ENCODE measurements at places on chromosomes 2 and 18.

DNA sequence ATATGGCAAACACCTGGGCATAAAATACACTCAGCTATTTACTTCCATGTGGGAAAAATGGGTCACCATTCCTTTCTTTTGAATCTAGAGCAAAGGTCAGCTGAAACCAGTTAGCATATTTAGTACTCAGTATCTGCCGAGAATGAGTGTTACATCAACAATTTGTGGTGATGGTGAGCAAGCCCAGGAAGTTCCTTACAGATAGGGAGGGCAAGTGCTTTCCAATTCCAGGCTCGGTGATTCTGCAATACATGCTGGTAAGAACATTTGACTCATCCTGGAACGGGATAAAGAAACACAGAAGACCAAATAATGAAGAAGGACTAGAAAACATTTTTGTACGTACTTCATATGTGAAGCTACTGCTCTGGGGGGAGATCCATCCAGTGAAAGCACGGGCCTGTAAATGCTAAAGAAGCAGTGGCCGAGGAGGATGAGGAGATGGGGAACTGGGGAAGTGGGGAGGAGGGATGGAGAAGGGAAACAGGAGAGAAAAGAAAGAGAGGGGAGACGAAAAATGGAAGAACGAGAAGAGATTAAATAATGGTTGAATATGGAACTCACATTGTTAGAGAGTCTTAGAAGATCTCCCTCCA is 251.9 kb downstream of the TTC32 start:
- no peak for DNase-seq

DNA sequence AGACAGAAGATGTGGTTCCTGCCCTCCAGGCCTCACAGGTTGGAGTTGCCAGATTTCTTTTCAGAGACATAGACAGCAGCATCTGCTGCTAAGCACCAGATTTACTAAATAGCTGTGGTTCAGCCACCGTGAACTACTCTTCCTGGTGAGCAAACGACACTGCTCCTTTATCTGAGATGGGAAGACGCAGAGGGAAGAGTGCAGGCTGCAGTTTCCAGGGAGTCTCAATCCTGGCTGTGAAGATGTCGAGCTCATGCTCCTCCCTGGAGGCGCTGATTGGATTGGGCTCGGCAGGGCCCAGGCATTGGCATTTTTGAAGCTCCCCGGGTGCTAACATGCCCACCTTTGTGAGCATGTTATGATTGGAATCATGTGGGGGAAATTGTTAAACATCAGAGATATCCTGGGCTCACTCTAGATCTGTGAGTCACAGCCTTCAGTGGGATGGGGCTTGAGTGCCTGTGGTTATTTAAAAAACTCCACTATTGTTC is 314.8 kb downstream of the TSN start:
- DNase-seq, result no peak

- DNase-seq, result no peak
Observed at GRCh38 chr2:227320305-227321094, 4.6 kb upstream of the MFF start.

GRCh38 chr18:63439334-63439733 is 17.1 kb upstream of the VPS4B start:
- DNase-seq, result no peak

DNA sequence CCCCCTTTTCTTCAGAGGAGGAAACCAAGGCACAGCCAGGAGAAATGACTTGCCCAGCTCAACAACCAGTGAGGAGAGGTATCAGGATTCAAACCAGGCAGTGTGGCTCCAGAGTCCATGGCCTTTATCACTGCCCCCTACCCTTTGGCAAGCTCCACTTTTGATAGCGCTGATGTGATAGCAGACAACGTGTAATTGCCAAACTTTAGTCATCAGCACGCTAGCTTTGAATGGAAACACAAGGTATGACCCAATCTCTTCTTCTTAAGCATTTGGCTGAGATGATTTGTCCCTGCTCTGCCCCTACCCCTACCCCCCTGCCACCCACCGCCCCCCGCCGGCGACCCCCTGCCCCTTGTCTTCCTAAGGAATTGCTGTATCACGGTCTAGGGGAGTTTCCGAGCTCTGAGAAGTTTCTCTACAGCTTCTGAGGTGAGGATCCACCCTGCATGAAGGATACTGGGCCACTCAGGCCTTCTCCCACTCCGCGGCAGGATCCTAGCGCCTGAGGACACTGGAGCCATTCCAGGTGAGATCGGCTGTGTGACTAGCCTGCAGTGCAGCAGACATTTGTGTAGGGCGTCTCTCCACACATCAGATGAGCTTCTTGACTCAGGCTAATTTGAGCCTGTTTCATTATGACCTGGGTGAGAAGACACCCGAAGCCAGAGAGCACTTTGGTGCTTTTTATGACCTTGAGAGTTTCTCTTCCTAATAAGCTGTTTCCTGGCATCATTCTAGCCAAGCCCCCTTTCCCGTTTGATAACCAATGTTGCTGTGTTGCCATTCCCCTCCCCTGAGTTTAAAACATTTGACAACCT is 75.1 kb upstream of the MAP4K4 start:
- no peak for DNase-seq

- no peak for DNase-seq
Observed at GRCh38 chr2:239401881-239402233, 1.0 kb upstream of the HDAC4 start.

DNA sequence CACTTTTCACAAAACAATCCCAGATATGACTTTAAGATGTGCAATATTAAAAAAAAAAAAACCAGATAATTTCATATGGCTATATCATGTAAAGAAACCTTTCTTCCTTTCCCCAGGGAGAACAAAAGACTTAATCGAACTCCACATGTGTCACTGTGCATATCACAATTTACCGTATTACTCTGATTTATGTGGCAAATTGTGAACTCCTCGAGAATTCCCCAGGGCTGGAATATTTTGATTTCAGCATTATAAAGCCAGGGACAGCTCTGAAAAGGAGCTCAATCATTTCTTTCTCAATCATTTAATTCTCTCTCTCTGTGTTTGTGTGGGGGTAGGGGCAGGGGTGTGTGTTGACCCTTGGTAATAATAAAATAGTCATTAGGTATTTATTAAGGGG is 165.8 kb downstream of the TDRD15 start:
- DNase-seq, result no peak

DNA sequence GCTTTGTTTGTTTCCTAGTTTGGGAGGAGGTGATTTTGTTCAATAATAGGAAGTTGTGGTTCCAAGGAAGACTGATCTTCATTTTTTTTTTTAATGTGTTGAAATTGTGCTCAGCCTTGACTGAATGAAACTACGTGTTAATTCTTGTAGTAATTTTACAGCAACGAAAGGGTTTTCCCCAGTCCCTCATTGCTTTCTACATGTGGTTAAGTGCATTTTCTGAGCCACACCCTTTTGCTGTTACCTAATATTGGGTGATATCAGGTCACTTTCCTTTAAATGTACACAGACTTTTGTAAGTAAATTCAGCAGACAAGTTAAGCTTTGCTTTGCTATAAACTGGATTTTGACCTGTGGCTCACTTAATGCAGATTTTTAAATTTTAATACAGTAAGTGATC is 73.6 kb downstream of the OTX1 start:
- no peak for DNase-seq

DNA sequence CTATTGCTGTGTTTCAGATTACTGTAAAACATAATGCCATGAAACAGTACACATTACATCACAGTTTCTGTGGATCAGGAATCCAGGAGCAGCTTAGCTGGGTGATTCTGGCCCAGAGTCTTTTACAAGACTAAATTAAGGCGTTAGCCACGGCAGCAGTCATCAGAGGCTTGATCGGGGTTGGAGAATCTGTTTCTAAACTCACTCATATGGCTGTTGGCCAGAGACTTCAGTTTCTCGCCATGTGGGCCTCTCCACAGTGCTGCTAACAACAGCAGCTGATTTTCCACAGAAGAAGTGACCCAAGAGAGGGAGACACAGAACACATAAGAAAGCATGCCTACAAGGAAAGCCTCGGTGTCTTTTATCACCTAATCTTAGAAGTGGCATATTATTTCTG is 89.2 kb upstream of the MYO3B start:
- no peak for DNase-seq

- no peak for DNase-seq
Observed at GRCh38 chr2:226247289-226248275, 552.0 kb downstream of the IRS1 start.

- no peak for DNase-seq
Observed at GRCh38 chr18:610214-610928, 13.6 kb downstream of the CLUL1 start.

DNA sequence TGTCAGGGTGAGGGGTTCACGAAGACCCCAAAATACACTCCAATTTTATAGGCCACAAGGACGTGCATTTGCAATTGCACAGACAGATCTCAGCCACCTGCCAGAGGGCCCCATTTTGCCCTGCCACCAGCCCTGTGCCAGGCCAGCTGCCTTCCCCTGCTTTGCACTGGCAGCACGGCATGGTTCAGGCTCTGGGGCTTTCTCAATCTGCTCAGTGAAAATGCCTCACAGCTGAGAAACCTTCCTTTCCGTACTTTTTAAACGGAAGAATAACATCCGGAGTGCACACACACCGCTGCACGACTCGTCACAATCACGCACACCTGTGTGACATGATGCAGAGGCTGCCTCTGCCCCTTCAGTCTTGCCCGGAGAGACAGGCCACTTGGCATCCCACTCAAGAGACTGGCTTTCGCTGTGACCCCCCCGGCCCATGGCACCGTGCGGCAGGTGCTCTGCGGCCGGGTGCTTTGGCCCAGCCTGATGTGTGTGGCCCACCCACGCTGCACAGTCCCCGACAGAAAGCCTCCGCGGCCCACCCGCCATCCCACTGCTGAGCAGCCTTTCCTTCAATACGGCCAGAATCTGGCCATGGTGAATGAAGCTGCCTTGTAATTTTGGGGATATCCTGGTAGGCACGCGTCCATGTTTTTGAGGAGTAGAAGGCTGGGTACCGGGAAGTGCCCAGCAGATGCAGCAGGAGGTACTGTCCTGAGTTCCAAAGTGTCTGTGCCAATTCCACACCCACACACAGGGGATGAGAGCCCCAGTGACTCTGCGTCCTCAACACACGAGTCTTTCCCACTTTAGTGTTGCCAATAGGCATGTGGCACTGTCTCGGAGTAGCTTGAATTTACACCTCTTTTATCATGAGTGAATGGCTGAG is 88.8 kb downstream of the USP40 start:
- no peak for DNase-seq

DNA sequence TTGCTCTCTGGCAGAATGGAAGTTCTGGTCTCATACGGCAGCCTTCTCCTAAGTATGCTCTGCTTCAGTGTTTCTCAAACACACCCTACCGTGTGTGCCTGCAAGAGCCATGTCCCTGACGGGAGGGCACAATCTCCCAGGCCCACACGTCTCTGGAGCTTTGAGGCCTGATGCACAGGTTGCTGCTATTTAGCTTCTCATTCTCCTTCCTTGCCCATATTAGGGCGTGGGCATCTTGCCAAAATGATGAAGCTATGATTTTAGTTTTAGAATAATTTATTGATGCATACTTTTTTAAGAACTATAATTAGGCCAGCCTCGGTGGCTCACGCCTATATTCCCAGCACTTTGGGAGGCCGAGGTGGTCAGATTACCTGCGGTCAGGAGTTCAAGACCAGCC is 107.9 kb downstream of the RNF144A start:
- DNase-seq, result no peak

GRCh38 chr2:134522496-134523455 is 196.0 kb downstream of the TMEM163 start:
- no peak for DNase-seq

DNA sequence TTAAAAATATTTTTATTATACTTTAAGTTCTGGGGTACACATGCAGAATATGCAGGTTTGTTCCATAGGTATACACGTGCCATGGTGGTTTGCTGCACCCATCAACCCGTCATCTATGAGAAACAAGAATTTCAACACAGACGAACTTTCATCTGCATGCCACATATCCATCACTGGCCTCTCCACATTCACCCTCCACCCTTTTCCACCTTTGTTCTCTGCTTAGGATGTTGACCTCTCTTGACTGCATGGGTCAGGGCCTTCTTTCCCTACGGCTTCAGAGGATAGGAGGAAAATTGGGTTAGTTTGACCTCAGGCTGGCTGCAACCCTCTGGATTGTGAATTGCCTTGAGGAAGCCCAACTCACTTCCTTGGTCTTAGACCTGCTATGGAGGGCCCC is 260.9 kb downstream of the MREG start:
- no peak for DNase-seq

DNA sequence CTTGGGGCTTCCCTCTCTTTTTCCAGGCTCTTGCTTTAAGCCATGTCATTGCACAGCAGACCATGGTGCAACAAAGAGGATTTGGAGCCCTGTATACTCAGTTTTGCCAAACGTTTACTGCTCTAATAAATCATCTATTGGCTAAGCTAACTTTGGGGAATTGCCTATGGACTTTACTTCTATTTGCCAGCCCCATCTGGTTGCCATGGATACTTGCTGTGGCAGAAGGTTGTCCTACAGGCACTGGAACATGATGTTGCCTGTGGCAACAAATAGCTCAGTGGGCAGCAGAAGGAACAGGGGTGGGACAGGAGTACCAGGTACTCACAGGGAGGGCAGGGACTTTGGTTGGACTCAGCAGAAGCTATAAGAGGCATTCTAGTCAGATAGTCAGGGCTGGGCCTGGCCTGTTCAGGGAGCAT is 129.7 kb downstream of the CCDC85A start:
- DNase-seq, result no peak

DNA sequence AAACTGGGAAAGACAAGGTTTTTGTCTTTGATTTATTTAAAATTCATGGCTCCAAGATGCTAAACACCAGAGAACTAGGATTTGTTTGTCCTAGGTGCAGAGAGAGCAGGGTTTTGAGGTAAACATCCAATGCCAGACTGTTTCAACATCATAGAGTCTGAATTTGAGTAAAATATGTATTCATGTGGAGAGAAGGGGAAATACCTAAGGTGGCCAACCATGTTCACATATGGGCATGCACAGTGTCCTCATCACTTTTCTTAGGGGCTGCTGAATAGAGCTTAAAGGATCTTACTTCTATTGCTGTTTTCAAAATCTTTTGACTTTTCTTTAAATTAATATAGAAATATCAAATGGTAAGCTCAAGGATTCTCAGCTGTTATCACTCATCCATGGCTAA is 287.0 kb upstream of the CCDC68 start:
- no peak for DNase-seq

- no peak for DNase-seq
Observed at GRCh38 chr2:84257831-84258230, 201.2 kb downstream of the SUCLG1 start.

- no peak for DNase-seq
Observed at GRCh38 chr2:237351796-237352195, 62.2 kb downstream of the COL6A3 start.

DNA sequence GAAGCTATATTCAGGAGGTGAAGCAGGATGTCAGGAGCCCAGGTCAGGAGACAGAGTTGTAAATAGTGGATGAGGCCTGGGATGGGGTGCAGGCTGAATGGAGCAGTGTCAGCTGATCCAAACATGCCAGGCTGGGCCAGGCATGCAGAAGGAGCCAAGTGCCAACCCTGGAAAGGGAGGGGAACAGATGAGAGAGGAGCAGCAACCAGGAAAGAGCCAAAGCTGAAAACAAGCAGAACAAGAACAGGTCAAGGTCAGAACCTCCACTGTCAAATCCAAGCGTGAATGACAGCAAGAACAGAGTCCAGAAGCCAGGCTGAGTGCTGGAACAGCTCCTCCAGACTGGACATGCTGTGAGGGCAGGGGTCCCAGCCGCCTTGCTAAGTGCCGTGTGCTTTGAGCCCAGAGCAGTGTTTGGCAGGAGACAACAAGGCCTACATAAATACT is 49.2 kb upstream of the PPP1CB start:
- no peak for DNase-seq

Measured in stimulated activated CD8-positive, alpha-beta memory T cell treated with anti-CD3 and anti-CD28 coated beads, Interleukin-7, amount 100 ng/mL, for 1 hour (primary cell).